ENCODE measurements at places on chromosomes 2 and 18.

DNA sequence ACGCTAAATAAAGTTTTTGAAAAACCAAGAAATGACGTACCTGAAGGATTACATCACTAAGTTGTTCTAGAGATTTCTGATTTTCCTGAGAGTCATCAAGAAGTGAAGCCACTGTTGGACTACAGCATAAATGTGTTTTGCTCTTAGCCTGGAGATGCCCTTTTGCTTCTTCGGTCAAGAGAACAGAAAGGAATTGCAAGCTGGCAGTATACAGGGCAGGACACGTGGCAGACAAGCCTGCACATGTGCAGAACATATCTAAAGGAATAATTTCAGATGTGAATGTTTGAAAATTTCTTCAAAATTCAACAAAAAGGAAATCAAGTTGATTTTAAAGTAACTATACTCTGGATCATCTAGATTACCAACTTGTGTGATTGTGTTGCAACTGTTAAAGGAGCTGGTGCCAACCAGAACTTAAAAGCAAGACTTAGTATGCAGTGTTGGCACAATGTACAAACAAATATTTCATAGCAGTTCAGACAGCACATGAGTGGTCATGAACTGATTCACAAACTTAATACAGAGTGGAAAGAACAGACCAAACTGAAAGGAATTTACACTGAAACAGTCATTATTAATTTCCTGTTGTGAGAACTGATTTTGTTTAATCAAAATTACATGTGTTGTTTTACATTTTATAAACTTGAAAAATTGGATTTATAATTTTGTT, 100.4 kb upstream of the CD226 start:
- DNase-seq = no peak

DNA sequence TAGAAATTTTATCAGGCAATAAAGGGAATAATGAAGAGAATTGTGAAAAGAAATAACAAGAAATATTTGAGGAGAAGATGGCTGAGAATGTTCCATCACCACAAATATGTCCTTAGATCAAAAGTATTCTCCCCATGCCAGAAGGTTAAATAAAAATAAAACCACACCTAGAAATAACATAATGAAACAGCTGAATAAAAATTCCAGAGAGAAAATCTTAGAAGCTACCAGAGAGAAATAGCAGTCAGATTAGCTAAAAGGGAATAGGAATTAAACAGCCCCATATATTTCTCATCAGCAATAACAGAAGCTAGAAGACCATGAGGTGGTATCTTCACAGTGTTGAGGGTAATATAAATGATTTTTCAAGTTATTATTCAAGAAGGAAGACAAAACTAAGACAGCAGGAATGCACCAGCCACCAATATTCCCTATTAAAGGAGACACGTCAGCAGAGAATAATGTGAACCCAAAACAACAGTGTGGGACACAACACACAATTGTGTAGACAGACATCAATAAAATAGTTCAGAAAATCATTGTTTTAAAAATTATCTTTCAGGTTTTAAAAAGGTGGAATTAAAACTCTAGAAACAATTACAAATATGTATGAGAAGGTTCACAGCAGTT, 82.0 kb upstream of the NEDD4L start:
- DNase-seq = no peak

GRCh38 chr2:32864334-32865111, 82.2 kb upstream of the LTBP1 start:
- DNase-seq = no peak

- DNase-seq = no peak
These were observed 86.3 kb downstream of the ZFP36L2 start for GRCh38 chr2:43139996-43140621.

DNA sequence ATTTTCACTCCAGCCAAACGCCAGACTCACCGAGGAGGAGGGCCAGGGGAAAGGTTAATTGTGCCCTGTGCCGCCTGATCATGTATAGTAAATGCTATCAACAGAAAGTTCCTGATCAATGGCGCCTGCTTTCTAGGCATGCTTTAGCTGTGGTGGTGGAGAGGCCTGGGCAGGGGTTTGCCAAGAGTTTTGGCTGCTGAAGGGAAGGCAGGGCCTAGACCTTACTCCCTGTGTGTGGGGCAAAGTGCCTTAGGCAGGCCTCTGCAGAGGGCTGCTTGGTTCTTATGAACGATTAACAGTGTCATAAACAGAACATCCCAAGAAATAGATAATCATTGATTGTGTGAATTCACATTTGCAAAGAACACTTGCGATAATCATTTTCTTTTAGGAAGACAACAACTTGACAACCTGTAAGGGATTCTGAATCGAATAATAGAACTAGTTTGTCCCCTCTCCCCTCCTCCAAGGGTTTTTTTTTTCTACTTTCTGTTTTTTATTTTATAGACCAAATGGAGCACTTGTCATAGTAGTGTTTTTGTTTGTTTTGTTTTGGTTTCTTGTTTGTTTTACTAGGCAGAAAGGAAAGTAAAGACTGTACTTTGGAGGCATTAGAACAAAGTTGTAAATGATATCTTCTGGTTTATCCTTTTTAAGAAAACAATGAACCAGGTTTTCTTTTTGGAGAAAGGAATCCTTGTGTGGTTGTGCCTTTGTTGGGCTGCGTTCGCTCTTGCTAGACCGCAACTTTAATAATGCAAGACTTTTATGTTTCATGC, 6.5 kb downstream of the TSHZ1 start:
- no peak for DNase-seq

DNA sequence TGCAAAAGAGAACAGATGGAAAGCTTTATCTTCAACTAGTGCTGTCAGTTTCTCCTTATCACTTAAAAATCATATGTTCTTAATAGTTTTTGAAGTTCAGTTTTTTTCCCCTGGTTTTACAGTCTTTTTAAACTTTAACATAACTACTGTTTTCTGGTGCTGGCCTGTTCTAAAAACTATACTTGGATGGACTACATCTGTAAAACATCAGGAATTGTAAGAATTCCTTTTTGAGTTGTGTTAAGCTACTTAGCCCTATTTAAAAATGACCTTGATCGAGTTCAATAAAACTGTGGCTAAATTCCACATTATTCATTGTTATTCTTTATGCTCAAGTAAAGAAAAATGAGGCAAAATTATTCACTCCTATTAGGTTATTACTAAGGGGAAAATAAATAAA, 397.7 kb downstream of the NUP35 start:
- no peak for DNase-seq

- no peak for DNase-seq
These were observed 270.5 kb upstream of the KCNJ3 start for GRCh38 chr2:154428022-154428421.
